ENCODE measurements at places on chromosomes 4 and X. TPM values are rescaled to one million over a fixed set of nuclear protein-coding genes. Genes with fewer than 3 reads are reported as not detected.

C4orf36 gene
- total RNA-seq = not detected

- no peaks in the 10 kb centered on the region for H3K4me1 ChIP-seq
- H3K27me3 ChIP-seq = no peaks in the 10 kb centered on the region
- H3K27ac ChIP-seq = no peak overlapping the region
- DNase-seq = no peak
- no peaks in the 10 kb centered on the region for H3K36me3 ChIP-seq
- H3K4me3 ChIP-seq = no peak overlapping the region
Measured at GRCh38 chrX:55522596-55523276, 33.1 kb upstream of the USP51 start.

DNA sequence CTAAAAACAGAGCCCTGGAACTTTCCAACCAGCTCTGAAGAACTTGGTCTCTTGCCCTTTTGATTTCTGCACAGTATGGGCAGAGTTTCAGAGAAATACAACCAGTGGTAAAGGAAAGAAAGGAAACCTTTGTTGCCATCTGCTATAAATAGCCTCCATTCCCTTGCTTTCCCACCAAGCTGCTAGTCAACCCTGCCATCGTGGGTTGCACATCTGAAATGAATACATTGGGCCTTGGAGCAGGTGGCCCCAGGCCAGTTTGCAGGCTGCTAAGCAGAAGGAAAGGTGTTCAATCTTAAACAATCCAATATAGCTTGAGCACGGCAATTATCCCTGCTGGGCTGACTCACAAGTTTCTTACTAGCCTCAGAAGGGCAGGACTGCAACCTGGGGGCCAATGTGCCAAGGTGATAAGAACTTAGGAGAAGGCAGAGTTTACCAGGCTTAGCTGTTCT, 142.5 kb downstream of the PPARGC1A start:
- no peaks in the 10 kb centered on the region for H3K27me3 ChIP-seq
- DNase-seq = no peak
- H3K27ac ChIP-seq = no peak overlapping the region
- H3K36me3 ChIP-seq = no peaks in the 10 kb centered on the region
- H3K4me3 ChIP-seq = no peak overlapping the region

- H3K36me3 ChIP-seq = no peaks in the 10 kb centered on the region
- H3K4me1 ChIP-seq = no peaks in the 10 kb centered on the region
- DNase-seq = no peak
- no peaks in the 10 kb centered on the region for H3K27me3 ChIP-seq
- H3K4me3 ChIP-seq = no peak overlapping the region
Measured at GRCh38 chrX:48793935-48794334, 7.5 kb downstream of the GATA1 start.

Data from sigmoid colon (tissue), 7 donors.